AG20443 (cell line): ENCODE measurements at places on chromosomes 3 and 15.

GRCh38 chr3:50090984-50091383 is 2.3 kb downstream of the RBM5 start:
- DNase-seq, result no peak

- DNase-seq, result no peak
Observed at GRCh38 chr15:88179562-88179961, 77.0 kb downstream of the NTRK3 start.

DNA sequence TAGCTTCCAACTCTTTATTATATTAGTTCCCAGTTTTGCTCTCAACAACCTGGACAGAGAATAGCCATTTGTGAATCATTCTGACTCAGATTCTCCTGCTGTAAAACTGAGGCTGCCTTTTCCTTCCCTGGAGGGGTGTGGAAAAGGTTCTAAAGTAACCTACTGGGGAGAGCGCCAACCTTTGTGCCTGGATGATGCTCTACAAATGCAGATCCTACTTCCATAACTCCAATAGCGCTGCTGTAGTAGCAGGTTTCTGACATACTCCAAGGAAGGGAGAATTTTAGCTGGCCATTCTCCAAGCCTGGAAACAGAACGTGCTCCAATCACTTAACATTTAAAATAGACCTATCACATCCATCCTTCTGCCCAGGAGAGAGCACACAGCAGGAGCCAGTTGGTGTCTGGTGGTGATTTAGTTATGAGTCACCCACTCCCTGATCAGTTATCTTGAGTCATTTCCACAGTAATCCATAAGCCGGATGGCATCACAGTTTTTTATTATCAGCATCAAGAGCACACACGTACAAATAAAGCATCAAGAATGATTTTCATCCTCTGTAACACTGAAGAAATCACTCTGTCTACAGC is 38.3 kb downstream of the MYH15 start:
- DNase-seq, result peak; percentile 54

GRCh38 chr3:143065364-143065763 is 54.2 kb upstream of the CHST2 start:
- DNase-seq, result no peak

DNA sequence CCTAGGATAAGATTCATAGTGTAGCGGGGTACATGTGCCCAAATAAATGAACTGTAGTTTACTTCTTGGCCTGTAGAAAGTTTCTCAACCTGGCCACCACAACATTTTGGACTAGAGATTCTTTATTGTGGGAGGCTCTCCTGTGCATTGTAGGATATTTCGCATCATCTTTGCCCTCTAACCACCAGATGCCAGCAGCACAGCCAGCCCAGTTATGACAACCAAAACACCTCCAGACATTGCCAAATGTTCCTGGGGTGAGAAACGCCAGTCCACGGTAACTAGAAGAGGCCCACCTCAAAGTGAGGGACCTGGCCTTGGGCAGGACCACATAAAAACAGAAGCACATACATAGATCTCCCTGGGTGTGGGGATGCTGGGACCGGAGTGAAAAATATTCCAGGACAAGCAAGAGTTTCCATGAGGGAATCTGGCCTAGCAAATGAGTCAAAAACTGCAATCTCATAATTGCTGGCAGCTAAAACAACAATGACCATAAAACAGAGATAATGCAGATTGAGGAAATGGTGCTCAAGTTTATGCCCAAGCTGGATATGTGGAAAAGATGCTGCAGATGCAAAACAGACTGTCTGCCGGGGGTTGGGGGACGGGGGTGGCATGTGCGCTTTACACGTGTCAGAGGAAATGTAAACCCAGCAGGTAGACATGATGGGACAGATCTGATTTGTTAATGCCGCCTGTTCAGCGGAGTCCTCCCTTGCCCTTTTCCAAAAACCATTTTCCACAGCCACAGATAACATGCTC is 39.7 kb downstream of the ARHGEF3 start:
- peak; percentile 34 for DNase-seq

DNA sequence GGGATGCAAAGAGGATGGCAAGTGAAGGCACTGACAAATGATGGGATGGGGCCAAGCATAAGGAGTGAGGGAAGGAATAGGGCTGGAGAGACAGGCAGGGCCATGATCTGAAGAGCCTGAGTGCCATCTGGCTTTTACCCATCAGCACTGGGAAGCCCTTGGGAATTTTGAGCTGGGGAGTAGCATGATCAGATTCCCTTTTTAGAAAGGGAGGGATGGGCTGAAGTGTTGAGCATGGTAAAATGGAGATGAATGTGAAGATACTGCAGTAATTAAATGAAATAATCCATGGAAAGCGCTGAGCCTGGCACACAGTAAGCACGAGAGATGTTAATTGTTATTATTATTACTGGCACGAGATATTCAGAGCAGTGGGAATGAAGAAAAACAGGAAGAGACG is 9.9 kb downstream of the RBP1 start:
- DNase-seq, result no peak

DNA sequence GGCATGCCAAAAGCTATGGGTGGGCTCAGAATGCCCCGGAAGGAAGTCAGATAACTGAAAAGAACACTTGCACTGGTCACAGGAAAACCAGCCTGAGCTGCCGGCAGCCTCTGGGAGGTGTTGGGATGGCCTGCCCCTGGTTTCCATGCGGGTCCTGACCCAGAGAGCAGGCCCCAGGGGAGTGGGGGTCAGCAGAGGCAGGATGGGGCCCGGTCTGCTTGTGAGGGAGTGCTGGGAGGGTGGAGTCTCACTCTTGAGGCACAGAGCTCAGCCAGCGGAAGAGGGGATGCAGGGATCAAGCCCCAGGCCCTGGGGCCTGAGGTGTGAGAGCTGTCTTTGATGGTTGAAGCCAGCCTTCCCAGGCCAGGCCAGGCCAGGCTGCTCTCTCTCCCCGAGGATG is 2.4 kb upstream of the RPUSD3 start:
- DNase-seq, result no peak

GRCh38 chr15:49232236-49232806 is 62.3 kb downstream of the GALK2 start:
- no peak for DNase-seq

- DNase-seq, result no peak
Observed at GRCh38 chr3:60890226-60890625, 361.0 kb downstream of the FHIT start.
